Right lung (tissue), 10 donors: ENCODE measurements at places on chromosomes 13 and 19.

GRCh38 chr13:98055623-98056022 lies 87.3 kb upstream of the FARP1 start:
- DNase-seq, result no peak

DNA sequence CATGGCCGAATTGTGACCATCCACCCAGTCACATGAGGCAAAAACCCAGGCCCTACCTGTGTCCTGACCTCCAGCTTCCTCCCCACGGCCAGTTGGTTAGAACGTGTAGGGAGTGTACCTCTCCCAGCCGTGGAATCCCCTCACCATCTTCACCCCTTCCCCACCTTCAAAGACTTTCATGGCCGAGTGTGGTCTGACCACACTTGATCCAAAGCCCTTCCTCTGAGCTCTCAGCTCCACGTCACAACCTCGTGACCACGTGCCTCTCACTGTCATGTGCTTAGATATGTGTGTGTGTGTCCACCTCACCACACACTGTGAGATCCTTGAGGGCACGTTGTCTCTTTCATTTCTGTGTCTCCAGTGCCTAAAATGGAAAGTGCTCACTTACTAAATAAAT lies 48.6 kb upstream of the UBE2L5 start:
- DNase-seq, result no peak

DNA sequence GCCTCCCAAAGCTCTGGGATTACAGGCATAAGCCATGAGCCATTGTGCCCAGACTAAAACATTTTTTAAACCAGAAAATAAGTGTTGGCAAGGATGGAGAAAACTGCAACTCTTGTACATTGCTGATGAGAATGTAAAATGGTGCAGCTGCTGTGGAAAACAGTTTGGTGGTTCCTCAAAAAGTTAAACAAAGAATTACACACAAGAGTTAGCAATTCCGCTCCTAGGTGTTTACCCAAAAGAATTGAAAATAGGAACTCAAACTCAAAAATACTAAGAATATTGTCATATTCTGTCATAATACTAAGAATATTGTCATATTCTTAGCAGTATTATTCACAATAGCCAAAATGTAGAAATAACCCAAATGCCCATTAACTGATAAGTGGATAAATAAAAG lies 39.7 kb upstream of the USP12 start:
- DNase-seq, result no peak

- DNase-seq, result no peak
Observed at GRCh38 chr13:31001647-31002046, 69.2 kb downstream of the TEX26 start.

DNA sequence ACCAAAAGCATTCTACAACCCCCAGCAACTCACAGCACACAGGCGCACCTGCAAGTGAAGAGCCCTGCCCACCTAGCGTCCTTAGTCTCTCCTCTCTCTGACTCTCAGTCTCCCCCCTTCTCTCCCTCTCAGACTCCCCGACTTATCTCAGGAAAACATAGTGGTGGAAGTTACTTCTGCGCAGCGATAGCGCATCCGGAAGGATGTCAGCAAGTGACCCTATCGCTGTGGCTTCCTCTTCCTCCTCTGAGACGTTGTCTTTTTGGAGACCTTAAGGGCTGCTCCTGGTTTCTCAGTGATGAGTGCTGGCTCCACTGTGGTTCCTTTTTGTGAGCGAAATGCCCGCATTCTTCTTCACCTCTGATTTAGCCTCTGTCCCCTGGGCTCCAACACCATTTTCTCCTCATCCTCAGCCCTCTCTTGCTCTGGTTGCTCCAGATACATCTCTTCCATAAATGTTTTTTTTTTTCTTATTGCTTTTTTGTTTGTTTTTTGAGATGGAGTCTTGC lies 1.4 kb upstream of the YIF1B start:
- no peak for DNase-seq

- no peak for DNase-seq
Observed at GRCh38 chr13:44812818-44813217, 176.5 kb downstream of the NUFIP1 start.

- DNase-seq, result no peak
Observed at GRCh38 chr13:21138561-21138960, 37.8 kb downstream of the SKA3 start.

- no peak for DNase-seq
Observed at GRCh38 chr13:41639955-41640780, 182.8 kb downstream of the RGCC start.

GRCh38 chr13:37360556-37360955 lies 238.0 kb downstream of the POSTN start:
- DNase-seq, result no peak

DNA sequence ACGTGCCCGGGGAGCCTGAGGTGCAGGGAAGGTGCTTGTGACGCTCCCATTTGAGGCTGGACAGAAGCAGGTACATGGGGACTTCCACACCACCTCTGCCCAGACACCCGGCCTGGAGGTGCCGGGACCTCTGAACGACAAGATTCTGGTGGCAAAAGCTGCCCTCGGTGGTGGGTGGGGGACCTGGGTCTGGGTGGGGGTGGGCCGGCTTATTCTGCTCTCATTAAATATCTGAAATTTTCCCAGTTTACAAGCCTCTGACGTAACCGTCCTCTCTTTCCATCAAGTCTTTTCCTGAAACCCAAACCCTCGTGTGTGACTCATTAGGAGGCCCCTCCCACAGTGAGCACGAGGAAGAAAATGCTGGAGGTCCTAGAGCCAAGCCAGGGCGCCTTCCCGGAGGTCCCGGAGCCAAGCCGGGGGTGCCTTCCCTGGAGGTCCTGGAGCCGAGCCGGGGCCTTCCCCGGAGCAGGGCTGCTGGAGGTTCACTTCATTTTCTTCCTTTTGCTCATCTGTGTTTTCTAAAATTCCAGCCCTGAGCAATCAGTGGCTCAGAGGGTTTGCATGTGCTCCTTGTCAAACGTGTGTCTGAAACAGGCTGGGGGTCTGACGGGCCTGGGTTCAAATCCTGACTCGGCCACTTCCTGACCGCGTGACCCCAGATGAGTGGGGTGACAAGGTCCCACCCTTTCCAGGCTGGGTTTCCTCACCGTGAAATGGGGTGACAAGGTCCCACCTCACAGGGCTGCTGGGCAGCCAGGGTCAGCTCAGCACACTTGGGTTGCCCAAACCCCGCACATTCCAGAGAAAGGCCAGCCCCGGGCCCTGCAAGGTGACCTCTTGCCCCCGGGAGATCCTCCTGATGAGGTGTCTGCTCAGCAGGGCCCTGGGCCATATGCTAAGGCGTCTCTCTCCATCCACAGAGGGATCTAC lies 10.0 kb downstream of the CFD start:
- DNase-seq, result peak; percentile 80

DNA sequence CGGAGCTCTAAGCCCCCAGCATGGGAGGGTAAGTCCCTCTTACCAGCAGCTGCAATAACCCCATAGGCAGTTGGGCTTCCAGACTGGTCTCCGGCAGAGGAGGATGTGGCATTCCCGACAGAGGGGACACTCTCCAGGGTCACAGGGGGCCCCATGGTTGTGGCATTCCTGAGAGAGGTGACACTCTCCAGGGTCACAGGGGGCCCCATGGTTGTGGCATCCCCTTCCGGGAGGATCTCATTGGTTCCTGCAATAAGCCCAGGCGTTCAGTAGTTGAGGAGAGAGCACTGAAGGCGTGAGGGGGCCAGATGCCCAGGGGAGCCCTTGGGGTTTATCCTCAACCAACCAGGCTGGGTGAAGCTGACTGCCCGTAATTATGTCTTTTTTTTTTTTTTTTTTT lies 5.4 kb downstream of the CD320 start:
- DNase-seq, result no peak

GRCh38 chr13:39970177-39970846 lies 314.9 kb downstream of the COG6 start:
- DNase-seq, result no peak

DNA sequence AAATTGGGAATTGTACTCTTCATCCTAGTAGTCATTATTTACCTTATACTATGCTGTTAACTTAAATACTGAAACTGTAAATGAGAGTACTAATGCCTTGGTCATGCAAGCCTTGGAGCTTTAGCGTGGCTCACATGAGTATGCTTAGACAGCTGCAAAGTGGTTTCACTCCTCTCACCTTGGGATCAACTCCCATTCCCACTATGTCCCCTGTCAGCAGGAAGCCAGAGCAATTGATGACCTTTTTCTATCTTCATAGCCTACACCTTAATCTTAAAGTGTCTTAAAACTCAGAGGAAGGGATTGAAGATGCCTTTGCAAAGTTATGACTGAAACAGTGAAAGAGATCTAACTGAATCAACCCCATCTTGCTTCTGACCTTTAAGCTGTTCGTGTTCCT lies 33.2 kb upstream of the CEACAM8 start:
- DNase-seq, result no peak

- no peak for DNase-seq
Observed at GRCh38 chr13:29621841-29622240, 26.4 kb upstream of the SLC7A1 start.

GRCh38 chr13:23516702-23517101 lies 53.5 kb upstream of the TNFRSF19 start:
- no peak for DNase-seq

DNA sequence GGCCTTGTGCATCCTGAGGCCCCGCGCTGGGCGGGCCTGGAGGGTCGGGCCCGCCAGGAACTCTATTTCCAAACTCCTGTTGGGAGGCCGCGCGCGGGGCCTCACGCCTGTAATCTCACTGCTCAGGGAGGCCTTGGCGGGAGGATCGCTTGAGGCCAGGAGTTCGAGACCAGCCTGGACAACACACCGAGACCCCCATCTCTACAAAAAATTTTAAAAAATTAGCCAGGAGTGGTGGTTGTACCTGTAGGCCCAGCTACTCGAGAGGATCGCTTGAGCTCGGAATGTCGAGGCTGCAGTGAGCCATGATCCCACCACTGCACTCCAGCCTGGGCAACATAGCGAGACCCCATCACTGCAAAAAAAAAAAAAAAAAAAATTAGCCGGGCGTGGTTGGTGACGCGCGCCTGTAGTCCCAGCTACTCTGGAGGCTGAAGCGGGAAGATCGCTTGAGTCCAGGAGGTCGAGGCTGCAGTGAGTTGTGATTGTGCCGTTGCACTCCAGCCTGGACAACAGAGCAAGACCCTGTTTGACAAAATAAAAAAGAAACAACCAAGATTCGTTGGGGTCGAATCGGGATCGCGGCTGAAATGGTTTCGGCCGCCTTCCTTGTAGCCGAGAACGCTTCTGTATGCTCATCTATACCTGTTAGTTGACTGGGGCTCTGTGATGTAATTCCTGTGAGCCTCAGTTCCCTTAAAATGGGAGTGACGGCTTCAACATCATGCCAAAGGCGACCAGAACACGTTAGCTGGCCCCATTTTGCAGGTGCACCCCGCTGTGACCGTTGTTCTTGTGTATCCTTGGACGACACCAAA lies 636 bp downstream of the SF3A2 start:
- no peak for DNase-seq

GRCh38 chr13:32150794-32151193 lies 119.2 kb downstream of the FRY start:
- peak; percentile 54 for DNase-seq

DNA sequence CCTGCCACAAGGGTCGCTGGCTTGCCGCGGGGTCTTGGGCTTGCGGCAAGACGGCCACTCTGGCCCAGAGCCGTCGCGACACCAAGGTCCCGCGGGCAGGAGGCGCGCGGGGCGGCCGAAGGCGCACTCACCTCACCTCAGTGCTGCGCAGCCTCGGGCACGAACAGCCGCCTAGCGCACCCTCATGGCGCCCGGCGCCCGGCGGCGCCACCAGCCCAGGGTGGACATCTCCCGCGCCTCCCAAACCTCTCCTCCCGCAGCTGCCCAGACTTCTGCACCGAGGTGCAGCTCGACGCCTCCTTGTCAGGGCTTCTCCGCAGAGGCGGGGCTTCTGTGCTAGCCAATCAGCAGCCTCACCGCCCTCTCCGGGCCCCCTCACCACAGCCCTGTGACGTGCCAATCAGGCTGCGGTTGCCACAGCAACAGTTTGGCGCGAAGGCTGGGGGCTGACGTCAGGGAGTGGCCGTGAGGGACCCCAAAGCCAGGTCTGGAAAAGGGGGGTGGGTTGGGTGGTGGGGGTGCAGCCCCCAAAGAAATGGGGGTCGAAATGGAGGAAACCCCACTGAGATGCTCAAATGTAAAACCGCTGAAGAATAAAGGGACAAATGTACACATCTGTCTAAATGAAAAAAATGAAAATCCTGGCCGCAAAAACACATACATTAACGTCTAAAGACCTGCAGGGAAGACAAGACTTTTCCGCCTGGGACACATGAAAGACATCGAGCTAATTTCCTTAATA lies at the start of the genes PEG3 and ZIM2:
PEG3 (minus strand) TSS at position 276 of the 742 bp plus-strand sequence. CDS start 16,071 bp downstream, outside the sequence.
ZIM2 (minus strand) TSS at position 276 of the 742 bp plus-strand sequence. CDS start 16,449 bp downstream, outside the sequence.
- peak; percentile 63 for DNase-seq

GRCh38 chr13:70014337-70014736 lies 93.3 kb upstream of the ATXN8OS start:
- no peak for DNase-seq

DNA sequence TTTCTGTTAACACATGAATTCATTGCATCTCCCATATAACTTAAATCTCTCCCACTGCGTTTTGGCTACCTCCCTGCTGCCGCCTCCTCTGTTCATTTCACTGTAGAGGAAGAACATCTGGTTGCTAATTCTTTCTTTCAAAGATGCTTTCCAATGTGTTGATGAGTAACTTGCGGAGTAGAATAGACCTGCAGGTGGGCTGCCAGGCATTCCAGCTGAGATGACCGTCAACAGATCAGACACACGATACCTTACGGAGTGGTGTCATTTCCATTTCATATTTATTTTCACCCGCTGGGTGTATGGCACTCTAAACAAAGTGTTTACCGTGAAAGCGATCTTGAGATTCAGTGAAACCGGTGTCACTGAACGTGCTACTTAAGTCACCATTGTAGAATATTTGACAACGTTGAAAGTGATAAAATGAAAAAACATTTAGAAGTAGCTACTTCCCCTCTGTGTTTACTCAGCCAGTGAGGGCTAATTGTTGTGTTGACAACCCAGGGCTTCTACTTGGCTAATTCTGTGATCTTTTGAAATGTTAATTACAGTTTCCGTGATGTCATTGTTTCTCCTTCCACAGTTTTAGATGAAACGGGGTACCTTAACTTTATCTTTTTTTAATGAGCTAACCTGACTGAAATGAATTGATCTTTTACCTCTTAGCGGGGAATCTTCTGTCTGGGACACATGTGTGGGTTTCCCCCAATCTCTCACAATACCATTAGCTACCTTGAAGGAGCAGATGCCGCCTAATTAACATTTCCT lies 228.5 kb upstream of the ARGLU1 start:
- DNase-seq, result no peak

DNA sequence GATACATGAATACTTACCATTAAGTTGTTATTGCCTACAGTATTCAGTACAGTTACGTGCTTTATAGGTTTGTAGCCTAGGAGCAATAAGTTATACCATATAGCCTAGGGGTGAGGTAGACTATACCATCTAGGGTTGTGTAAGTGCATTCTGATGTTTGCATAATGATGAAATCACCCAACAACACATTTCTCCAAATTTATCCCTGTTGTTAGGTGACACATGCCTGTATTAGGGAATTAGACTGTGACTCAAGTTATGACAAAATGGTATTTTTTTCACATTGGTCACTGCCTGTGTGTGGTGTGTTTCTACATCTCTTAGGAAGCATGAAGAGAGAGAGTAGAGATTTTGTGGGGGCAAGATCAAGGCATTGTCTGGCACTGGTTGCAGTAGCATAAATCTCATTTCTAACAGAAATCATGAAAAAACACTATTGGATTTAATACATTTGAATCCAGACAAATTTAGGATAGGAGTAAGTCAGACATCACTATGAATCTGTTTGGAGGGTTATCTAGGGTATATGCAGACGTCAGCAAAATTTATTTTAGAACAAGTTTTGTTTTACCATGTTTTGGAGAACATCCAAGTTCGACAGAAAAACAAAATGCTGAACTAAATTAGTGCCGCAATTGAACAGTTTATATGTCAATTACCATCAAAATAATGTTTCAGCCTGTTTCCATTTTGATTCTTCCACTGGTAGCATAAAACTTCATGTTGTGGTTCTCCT lies 332.1 kb downstream of the LMO7 start:
- no peak for DNase-seq

GRCh38 chr19:49738268-49738667 lies 24.8 kb downstream of the TSKS start:
- DNase-seq, result no peak
